ENCODE measurements at places on chromosomes 16 and 17.
A peak's percentile ranks its signal among the peaks of the same experiment; 100 is the strongest.

DNA sequence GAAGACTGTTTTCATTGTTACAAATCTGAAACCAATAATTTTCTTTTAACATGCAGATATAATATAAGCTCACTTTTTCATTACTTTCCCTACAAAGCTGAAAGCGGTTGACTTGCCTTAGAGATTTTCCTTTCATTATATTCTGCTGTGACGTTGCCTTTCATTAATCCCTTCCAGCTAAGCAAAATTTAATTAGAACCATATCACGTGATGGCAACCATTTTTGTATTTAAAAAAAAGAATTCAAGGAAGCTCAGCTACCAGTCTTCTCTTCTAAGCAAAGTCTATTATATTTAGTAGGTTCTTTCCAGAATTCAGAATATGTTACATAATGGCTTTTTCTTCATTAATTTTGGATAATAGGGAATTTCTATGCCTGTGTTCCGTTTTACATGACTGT lies 186.5 kb downstream of the PRKCA start:
- DNase-seq: no peak

- peak; percentile 69 for DNase-seq
Measured at GRCh38 chr16:57482845-57483545, 3.3 kb downstream of the DOK4 start.

- peak; percentile 85 for DNase-seq
Measured at GRCh38 chr16:69396187-69397061, 10.6 kb upstream of the TERF2 start.

DNA sequence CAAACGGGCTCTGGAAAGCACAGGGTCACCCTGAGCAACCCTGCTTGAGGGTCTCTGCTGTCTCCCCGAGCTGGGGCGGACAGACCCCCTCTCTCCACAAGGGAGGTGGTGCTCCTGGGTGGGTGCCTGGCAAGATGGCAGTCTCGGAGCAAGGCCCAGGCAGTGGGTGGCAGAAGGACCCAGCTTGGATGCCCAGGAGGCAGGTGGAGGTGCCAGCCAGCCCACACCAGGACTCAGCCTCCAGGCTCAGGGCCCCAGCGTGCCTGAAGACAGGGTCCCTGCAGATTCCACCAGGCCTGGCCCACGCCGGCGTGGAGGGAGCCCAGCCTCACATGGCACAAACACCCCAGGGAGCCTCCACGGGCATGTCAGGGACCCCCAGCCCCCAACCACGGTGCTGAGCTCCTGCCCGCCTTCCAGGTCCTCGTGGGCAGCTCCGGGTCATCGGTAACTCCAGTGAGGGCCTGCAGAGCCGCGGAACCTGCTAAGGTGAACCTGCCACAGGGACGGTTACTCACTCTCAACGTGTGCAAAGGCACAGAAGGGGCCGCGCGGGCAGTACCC lies 20.8 kb downstream of the UNKL start:
- no peak for DNase-seq

DNA sequence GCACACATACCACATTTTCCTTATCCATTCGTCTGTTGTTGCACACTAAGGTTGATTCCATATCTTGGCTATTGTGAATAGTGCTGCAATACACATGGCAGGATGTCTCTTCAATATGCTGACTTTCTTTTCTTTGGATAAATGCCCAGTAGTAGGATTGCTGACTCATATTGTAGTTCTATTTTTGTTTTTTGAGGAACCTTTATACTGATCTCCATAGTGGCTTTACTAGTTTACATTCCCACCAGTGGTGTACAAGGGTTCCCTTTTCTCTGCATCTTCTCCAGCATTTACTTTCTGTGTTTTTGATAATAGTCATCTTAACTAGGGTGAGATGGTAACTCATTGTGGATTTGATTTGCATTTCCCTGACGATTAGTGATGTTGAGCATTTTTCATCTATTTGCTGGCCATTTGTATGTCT lies 118.1 kb downstream of the STXBP4 start:
- DNase-seq: no peak

DNA sequence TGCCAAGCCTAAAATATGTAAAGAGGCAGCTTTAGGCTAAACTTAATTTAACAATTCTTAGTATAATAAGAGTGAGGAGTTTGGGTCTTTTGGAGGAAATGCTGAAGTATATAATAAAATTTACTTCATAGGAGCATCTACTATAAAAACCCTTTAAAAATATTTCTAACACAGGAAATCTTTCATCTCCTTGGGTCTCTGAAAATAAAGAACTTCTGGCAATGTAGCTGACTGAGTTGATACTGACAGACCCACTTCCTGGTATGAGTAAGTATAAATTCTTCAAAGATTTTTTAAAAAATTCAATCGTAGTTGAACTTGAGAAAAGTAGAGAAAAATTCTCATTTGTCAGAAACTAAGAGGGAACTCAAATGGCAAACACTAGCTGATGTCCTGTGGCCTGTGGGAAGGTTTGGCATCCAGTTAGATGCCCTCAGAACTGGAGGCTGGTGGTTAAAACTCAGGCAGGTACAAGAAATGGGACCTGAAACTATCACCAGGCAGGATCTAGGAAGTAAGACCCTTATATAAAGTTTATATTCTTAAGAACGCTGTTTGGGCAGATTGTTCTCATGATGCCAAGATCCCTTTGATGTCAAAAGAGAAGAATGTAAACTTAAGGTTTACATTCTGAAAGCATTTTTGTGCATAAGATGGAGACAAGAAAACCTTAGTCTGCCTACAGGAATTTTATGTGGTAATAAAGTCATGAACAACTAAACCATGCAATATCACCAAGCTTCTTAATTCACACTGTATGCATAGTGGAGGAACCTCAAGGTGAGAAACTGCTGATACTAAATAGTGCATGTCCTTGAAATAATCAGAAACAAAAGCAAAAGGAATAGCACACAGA lies 6.2 kb downstream of the KRTAP4-6 start:
- no peak for DNase-seq

DNA sequence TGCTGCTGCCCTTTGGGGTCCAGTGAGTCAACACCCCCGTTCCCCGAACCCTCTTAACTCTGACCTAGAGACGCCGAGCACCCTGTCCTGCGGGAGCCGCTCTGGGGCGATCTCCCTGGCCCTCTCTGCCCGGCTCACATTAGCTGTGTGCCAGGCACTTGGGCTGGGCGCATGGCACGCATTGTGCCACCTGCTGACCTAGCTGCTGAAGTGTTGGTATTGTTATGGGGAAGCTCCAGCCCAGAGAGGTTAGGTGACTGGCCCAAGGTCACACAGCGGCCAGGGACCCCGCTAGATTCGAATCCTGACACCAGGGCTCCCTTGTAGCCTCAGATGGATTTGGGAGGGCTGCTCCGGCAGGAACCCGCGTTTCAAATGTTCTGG lies 1.1 kb downstream of the HSD17B1 start:
- DNase-seq: no peak

DNA sequence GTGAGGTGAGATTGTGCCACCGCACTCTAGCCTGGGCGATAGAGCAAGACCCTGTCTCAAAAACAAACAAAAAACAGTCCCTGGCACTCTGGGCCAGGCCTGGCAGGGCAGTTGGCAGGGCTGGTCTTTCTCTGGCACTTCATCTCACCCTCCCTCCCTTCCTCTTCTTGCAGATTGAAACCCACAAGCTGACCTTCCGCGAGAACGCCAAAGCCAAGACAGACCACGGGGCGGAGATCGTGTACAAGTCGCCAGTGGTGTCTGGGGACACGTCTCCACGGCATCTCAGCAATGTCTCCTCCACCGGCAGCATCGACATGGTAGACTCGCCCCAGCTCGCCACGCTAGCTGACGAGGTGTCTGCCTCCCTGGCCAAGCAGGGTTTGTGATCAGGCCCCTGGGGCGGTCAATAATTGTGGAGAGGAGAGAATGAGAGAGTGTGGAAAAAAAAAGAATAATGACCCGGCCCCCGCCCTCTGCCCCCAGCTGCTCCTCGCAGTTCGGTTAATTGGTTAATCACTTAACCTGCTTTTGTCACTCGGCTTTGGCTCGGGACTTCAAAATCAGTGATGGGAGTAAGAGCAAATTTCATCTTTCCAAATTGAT lies 24.8 kb downstream of the STH start:
- no peak for DNase-seq

DNA sequence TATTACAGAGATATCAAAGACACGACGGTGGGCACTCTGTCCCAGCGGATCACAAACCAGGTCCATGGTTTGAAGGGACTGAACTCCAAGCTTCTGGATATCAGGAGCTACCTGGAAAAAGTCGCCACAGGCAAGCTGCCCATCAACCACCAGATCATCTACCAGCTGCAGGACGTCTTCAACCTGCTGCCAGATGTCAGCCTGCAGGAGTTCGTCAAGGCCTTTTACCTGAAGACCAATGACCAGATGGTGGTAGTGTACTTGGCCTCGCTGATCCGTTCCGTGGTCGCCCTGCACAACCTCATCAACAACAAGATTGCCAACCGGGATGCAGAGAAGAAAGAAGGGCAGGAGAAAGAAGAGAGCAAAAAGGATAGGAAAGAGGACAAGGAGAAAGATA lies 8.7 kb downstream of the PSMD7 start:
- no peak for DNase-seq

DNA sequence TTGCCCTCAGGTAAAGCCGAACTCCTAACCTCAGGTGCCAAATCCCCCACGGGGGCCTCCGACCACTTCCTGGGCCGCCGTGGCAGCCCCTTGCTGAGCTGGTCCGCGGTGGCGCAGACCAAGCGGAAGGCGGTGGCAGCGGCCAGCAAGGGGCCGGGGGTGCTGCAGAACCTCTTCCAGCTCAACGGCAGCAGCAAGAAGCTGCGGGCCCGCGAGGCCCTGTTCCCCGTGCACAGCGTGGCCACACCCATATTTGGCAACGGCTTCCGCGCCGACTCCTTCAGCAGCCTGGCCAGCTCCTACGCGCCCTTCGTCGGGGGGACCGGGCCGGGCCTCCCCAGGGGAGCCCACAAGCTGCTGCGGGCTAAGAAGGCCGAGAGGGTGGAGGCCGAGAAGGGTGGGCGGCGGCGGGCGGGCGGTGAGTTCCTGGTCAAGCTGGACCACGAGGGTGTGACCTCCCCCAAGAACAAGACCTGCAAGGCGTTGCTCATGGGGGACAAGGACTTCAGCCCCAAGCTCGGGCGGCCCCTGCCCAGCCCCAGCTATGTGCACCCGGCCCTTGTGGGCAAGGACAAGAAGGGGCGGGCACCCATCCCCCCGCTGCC lies 51.6 kb downstream of the ACTG1 start:
- no peak for DNase-seq

- DNase-seq: no peak
Measured at GRCh38 chr17:62591333-62591732, 36.1 kb upstream of the MRC2 start.

- no peak for DNase-seq
Measured at GRCh38 chr16:58542291-58542690, 27.0 kb downstream of the SETD6 start.

- no peak for DNase-seq
Measured at GRCh38 chr17:65554553-65555223, 6.8 kb downstream of the AXIN2 start.

GRCh38 chr17:38922538-38923297 lies 2.7 kb upstream of the LASP1NB start:
- DNase-seq: peak; percentile 86

GRCh38 chr17:79192503-79193351 lies 118.1 kb downstream of the ENGASE start:
- DNase-seq: peak; percentile 23

DNA sequence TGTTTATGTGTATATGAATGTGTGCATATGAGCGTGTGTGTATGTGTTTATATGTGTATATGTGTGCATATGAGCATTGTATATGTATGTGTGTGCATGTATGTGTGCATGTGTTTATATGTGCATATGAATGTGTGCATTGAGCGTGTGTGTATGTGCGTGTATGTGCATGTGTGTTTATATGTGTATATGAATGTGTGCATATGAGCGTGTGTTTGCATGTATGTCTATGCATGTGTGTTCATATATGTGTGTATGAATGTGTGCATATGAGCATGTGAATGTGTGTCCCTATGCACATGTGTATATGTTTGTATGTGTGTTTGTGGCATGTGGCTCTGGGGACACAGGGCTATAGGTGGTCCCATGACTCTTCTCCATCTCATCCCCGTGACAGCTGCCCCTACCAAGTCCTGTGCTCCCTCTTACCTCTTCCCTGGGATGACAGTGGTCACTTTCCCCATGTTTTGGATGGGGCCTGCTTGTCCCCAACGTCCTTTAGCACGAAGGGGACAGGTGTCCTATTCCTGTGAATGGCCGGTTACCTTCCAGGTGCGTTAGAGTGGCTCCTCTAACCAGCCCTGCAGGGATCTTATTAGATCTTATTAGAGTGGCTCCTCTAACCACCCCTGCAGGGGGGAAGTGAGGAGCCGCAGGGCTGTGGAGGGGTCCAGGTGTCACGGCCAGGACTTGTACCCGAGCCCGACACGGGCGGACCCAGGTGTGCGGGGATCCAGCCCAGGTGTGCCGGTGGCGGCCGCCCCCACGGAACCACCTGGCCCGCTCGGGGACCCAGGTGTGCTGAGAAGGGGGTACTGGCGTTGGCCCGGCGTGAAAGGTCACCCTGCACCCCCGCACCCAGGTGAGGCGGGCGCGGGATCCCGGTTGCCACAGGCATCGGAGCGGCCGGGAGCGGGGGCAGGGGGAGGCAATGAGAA lies 105.6 kb downstream of the SEC14L1 start:
- DNase-seq: no peak

GRCh38 chr17:10304758-10305300 lies 68.0 kb downstream of the MYH13 start:
- DNase-seq: no peak

DNA sequence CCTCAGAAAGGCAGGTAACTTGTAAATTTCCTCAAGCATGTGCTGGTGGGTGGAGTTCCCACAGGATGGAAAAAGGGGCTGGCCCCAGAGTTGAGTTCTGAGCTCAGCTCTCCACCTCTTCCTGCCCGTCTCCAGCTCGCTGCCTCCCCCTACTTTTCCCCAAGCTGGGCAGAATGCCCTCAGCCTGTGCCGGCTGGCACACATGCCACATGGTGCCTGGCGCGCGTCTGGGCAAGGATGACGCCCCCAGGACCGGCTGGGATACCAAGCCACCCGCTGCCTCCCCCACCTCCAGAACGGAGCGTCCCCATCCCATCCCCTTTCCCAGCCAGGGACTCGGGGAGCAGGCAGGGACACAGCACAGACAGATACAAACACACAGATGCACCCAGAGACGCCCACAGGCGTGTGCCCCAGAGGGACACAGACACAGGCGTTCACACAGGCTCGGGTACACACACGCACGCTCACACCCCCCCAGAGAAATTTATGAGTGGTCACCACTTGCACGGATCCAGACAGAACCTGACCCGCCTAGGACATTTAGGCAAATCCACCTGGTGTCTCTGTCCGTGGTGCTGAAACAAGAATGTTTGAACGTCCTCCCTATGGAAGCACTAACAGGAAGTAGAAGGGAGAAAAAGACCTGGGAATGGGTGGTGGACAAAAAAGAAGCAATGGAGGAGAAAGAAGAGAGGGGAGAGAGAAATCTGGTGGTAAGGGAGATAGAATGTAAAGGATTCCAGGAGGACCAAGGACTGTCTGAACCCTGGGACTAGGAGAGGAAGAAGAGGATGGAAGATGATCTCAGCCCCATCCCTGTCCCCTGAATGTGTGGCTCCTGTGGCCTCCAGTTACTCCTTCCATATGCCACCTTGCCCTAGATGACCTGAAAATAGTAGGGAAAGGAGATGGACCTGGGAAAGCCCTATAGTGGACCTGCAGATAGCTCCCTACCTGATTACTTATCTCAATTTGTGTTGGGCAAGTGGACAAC lies 15.5 kb downstream of the NEUROD2 start:
- peak; percentile 50 for DNase-seq

Data from adrenal gland (tissue), 19 donors.